Subcutaneous preadipocyte (primary cell): ENCODE measurements at places on chromosomes 2 and 18. TPM values are rescaled to one million over a fixed set of nuclear protein-coding genes. Genes with fewer than 3 reads are reported as not detected.

Gene NGEF
- 5.9 and 6.2 TPM in 2 replicates for total RNA-seq

Gene FSIP2
- under 0.01 and 0.37 TPM in 2 replicates for total RNA-seq

Gene NAT8
- not detected in 2 replicates for total RNA-seq

Gene SP5
- total RNA-seq = not detected in 2 replicates

Gene ANO7
- 0.73 and 0.78 TPM in 2 replicates for total RNA-seq

Gene RTP5
- total RNA-seq = not detected in 2 replicates

Gene FAM136A
- total RNA-seq = 24.6 and 29.7 TPM in 2 replicates

Gene CFAP65
- 0.20 TPM in 1 of 2 replicates, not detected in the other for total RNA-seq

Gene INHA
- 0.20 and 0.37 TPM in 2 replicates for total RNA-seq

Gene INO80D
- total RNA-seq = 6.6 and 7.6 TPM in 2 replicates

Gene SLC9A4
- total RNA-seq = not detected in 2 replicates

Gene POTEJ
- not detected in 2 replicates for total RNA-seq

Gene REG1A
- total RNA-seq = not detected in 2 replicates

Gene CCDC148
- 0.37 and 0.39 TPM in 2 replicates for total RNA-seq

Gene UGT1A8
- not detected in 2 replicates for total RNA-seq

Gene IL36B
- total RNA-seq = not detected in 2 replicates

Gene LHCGR
- total RNA-seq = not detected in 2 replicates

Gene SCTR
- not detected in 2 replicates for total RNA-seq

Gene NDUFB3
- total RNA-seq = 40.8 and 45.5 TPM in 2 replicates

Gene ATP8B1
- 30.1 and 43.2 TPM in 2 replicates for total RNA-seq

Gene G6PC2
- total RNA-seq = not detected in 2 replicates

Gene KCNF1
- total RNA-seq = not detected in 2 replicates

Gene CDK5R2
- total RNA-seq = not detected in 2 replicates

Gene MROH2A
- total RNA-seq = not detected in 2 replicates

Gene DSG3
- total RNA-seq = under 0.01 TPM in 1 of 2 replicates, not detected in the other

Gene LBH
- total RNA-seq = 2.0 and 7.0 TPM in 2 replicates

Gene PSMA8
- total RNA-seq = not detected in 2 replicates

Gene MSTN
- under 0.01 TPM in 1 of 2 replicates, not detected in the other for total RNA-seq

Gene SIGLEC15
- 0.73 and 5.1 TPM in 2 replicates for total RNA-seq

Gene MC5R
- not detected in 2 replicates for total RNA-seq

Gene PROKR1
- under 0.01 TPM in 1 of 2 replicates, not detected in the other for total RNA-seq

Gene TSPYL6
- not detected in 2 replicates for total RNA-seq

Gene NOSTRIN
- total RNA-seq = under 0.01 and 0.20 TPM in 2 replicates

Gene HOXD10
- total RNA-seq = 2.7 TPM in 1 of 2 replicates, not detected in the other

Gene DYNC1I2
- total RNA-seq = 66.9 and 90.5 TPM in 2 replicates

Gene AKAIN1
- total RNA-seq = not detected in 2 replicates

Gene BBS5
- 5.1 and 5.3 TPM in 2 replicates for total RNA-seq

Gene WNT6
- not detected in 2 replicates for total RNA-seq

Gene CIB4
- total RNA-seq = not detected in 2 replicates

Gene CHST9
- not detected in 2 replicates for total RNA-seq

Gene ACKR3
- 1.2 and 5.5 TPM in 2 replicates for total RNA-seq

Gene RUFY4
- not detected in 2 replicates for total RNA-seq

Gene FLACC1
- total RNA-seq = 1.4 and 1.5 TPM in 2 replicates

Gene TUBA4A
- 9.2 and 17.6 TPM in 2 replicates for total RNA-seq

Gene MYO5B
- total RNA-seq = under 0.01 TPM in 1 of 2 replicates, not detected in the other

Gene TUBA4B
- total RNA-seq = not detected in 2 replicates

Gene MTCL1
- total RNA-seq = 21.3 and 37.3 TPM in 2 replicates

Gene ACVR1C
- under 0.01 TPM in 1 of 2 replicates, not detected in the other for total RNA-seq

Gene FER1L5
- under 0.01 and 0.39 TPM in 2 replicates for total RNA-seq

Gene CAVIN2
- 20.6 and 30.9 TPM in 2 replicates for total RNA-seq

Gene REG3A
- not detected in 2 replicates for total RNA-seq

Gene PLEK
- total RNA-seq = not detected in 2 replicates

Gene FAP
- 91.3 and 134 TPM in 2 replicates for total RNA-seq

Gene COL5A2
- 186 and 225 TPM in 2 replicates for total RNA-seq

Gene MTIF2
- 40.4 and 49.1 TPM in 2 replicates for total RNA-seq

Gene ACTR1B
- 48.9 and 54.5 TPM in 2 replicates for total RNA-seq

Gene CTAGE1
- total RNA-seq = not detected in 2 replicates

Gene OTOS
- not detected in 2 replicates for total RNA-seq
